Stimulated activated CD4-positive, alpha-beta T cell treated with anti-CD3 and anti-CD28 coated beads, Interleukin-4, amount 100 ng/mL, for 4 hours (primary cell): ENCODE measurements at places on chromosomes 12 and 14.

- DNase-seq, result no peak
These were observed 11.3 kb downstream of the TSFM start for GRCh38 chr12:57793920-57794319.

- no peak for DNase-seq
These were observed 62.5 kb upstream of the PTPRR start for GRCh38 chr12:70982991-70983390.

DNA sequence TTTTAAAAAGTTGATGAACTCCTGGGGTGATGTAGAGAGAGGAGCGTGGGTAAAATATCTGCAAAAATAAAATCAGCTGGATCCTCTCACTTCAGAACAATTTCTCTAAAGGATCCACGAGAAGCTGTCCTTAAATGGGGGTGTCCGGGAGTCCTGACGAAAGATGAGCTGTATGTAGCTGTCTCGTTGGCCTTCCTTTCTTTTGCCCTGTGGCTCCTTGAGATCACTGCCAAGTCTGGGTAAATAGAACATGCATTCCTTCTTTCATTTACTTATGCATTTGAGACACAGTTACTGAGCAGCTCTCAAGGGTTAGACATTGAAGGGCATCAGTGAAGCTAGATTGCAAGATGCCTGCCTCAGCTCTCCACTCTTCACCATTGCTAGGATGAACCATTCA is 35.2 kb upstream of the TXNRD1 start:
- DNase-seq, result no peak

DNA sequence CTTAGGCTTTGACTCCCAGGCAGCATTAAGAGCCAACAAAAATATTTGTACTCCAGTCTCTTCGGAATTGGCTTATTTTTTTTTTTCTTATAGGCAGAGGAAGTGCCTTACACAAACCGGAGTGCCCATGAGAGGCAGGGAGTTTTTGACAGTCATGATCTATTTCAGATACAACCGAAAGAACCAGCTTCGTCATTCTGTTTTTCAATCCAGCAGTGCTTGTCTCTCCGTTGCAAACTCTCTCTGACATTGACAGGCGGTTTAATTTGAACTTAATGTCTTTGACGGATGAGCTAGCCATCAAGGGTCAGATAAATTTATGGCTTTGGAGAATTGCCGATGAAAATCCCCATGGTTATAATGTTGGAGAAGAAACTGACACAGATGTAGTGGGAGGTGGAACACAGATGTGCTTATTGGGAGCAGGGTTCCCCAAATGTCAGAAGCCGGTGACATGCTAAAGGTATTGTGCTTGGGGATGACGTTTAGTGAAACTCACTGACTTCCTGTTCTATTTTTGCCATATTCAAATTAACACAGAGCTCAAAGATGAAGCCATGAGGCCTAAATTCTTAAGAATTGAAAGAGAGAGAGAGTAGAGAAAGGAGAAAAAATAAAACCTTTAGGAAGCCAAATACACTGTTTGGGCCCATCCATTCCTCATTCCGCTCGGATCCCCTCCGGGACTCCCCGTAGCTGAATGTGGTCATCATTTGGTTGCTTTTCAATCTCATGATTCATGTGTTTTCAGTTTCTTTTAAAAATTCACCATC is 59.7 kb downstream of the PLXNC1 start:
- DNase-seq, result peak; percentile 29

- DNase-seq, result no peak
These were observed 86.6 kb upstream of the FRMD6 start for GRCh38 chr14:51564986-51565604.

- no peak for DNase-seq
These were observed 69.6 kb downstream of the ITPK1 start for GRCh38 chr14:93045965-93046704.

- DNase-seq, result no peak
These were observed 47.9 kb upstream of the KCNC2 start for GRCh38 chr12:75257510-75257909.

DNA sequence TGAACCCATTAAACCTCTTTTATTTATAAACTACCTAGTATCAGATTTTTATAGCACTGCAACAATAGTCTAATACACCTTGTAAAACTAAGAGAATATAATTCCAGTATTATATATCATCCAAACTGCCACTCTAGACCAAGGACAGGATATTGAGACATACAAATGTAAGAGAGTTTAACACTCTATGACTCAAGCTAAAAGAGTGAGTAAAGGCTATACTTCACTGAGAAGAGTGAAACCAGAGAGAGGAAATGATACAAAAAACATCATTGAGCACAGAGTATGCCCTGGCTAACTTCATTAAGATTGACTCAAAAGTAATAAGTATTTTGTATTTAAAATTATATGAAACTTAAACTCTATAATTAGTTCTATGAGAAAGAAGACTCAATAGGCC is 1951.9 kb upstream of the SEL1L start:
- DNase-seq, result no peak

- no peak for DNase-seq
These were observed 247.3 kb upstream of the FKBP4 start for GRCh38 chr12:2547273-2548044.

DNA sequence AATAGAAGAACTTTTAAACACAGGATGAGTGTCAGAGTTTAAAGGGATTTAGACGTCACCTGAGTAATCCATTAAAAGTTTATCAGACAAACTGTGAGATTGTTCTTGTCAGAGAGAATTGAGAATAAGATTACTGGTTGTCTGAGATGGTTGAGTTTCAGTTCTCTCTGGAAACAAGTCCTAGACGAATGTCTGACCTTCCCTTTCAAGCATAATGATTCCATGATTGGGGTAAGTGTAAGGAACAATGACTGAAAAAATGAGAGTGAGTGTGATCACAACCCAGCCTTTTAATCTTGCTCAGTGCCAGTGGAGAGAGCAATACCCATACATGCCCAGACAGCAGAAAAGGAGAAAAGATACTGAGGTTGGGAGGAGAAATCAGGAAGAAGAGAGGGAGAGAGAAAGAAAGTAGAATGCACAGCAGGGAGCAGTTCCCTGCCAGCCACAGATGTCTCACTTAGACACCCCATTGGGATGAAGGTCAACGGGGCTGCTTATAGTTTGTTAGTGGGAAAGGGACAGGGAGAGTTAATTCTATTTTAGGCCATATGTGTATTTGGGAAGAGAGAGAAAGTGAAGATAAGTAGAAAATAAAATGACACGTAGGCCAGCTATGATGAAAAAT is 4.3 kb downstream of the GRIP1 start:
- DNase-seq, result no peak

GRCh38 chr12:2052826-2053678 is at the start of gene CACNA1C:
Gene CACNA1C (plus strand): TSS chr12:2052987. CDS start chr12:2053563, 576 bp downstream.
- peak; percentile 26 for DNase-seq

- DNase-seq, result no peak
These were observed 109.2 kb downstream of the KIF26A start for GRCh38 chr14:104247336-104248202.

DNA sequence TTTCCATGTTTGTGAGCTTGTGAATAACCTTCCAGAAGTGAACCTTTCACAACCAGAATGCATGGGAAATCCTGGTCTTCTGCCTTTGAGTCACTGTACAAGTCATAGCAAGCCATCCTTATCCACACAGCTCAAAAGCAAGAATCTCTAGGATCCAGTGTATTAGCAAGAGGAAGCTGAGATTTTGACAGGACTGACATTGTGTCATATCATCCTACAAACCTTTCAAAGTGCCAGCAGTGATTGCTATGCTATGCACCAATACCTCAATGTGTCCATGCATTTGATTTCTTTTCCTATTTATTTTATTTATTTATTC is 13.5 kb upstream of the NRDE2 start:
- no peak for DNase-seq

- no peak for DNase-seq
These were observed 100.1 kb downstream of the SCARB1 start for GRCh38 chr12:124763594-124763979.

- peak; percentile 43 for DNase-seq
These were observed 54.5 kb downstream of the VCPKMT start for GRCh38 chr14:50061664-50062437.

GRCh38 chr14:91352728-91353692 is 64.6 kb downstream of the CCDC88C start:
- DNase-seq, result no peak

DNA sequence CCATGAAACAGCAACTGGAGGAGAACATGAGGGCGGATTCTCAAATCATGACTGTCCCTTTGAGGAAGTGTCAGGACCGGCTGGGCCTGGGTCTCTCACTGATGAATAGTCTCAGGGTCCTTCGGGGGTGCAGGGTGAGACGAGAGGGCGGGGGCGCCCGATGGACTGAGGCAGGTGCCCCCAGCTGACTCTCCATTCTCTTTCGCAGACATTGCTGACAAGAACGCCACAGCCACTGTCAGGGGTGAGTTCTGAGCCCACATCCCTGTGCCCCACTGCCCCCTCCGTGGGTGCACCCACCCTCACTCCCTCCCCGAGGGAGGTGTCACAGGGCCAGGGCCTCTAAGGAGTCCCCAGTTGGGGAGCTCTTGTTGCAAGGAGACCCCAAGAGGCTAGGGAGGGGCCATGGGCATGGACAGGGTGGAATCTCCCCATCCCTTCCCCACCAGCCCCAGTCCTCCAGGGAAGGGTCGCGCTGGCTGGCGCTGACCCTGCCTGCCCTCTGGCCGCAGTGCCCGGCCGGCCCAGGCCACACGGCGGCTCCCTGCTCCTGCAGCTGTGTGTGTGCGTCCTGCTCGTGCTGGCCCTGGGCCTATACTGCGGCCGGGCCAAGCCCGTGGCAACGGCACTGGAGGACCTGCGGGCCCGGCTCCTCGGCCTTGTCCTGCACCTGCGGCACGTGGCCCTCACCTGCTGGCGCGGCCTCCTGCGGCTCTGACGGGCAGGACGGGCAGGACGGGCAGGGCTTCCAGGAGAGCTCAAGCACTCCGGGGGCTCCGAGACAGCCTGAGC is 8.7 kb downstream of the C14orf180 start:
- no peak for DNase-seq

- DNase-seq, result no peak
These were observed 157.4 kb downstream of the STXBP6 start for GRCh38 chr14:24892497-24893051.

- no peak for DNase-seq
These were observed 59.6 kb downstream of the TSPAN9 start for GRCh38 chr12:3136641-3137267.

GRCh38 chr12:130220706-130221100 is 58.4 kb downstream of the FZD10 start:
- no peak for DNase-seq

GRCh38 chr12:76020281-76020680 is 11.3 kb downstream of the PHLDA1 start:
- DNase-seq, result peak; percentile 59

GRCh38 chr12:77697126-77697525 is 133.6 kb upstream of the NAV3 start:
- no peak for DNase-seq

GRCh38 chr14:72186523-72186922 is 254.3 kb downstream of the RGS6 start:
- no peak for DNase-seq

DNA sequence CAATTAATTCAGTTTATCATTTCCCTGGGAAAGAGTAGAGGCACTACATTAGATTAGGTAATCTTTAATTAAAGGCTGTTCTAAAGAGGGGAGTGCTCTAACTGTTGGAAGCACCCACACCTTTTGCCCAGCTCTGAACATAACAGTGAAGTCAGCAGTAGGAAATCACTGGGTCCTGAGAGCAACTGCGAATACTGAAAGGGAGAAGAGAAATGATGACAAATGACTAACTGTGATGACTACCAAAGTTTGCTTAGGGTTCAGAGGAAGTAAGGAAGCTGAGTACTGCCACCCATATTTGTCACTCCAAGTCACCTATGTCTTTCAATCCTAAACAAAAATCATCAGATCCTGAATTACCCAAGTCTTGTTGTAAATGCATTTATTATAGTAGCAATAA is 140.6 kb downstream of the EPS8 start:
- no peak for DNase-seq

- DNase-seq, result peak; percentile 61
These were observed 685 bp upstream of the MYL6B start for GRCh38 chr12:56151672-56152131.

- DNase-seq, result no peak
These were observed 5.3 kb upstream of the TSPAN8 start for GRCh38 chr12:71162832-71163763.

DNA sequence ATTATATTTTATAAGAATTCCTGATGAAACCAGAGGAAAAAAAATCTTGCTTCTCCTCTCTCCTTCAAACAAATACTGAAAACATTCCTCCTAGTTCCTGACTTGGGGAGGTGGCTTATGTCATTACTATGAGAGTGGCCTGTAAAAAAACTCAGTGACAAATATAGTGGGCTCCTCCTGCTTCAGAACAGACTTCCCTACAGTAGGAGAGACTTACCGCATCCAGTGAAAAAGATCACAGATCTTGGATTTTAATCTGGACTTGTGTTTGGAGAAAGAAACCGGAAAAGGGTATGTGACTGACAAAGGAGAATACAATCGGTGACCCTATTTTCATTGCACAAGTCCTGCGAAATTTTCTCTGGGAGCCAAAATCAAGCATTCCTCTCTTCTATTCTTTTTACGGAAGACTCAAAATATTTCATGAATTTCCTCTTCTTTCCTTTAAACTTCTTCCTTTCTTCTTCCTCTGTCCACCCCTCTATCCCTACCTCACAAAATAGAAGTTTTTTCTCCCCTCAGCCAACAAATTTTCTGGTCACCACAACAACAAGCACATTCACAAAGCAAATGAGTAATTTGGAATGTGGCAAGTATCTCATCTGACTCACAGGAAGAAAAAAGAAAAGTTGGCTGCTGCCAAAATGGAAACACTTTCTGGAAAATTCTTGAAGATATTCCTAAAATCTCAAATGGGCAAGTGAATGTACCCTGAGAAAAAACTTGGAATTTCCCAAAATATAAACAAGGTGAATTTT is 185.1 kb upstream of the CDKN3 start:
- no peak for DNase-seq

GRCh38 chr12:38547586-38547985 is 231.0 kb downstream of the ALG10B start:
- no peak for DNase-seq

GRCh38 chr12:54126029-54126695 is 62.6 kb downstream of the SMUG1 start:
- no peak for DNase-seq

- DNase-seq, result no peak
These were observed 19.4 kb upstream of the P2RX4 start for GRCh38 chr12:121190523-121191031.

GRCh38 chr12:29242921-29243431 is 93.9 kb downstream of the FAR2 start:
- DNase-seq, result no peak

DNA sequence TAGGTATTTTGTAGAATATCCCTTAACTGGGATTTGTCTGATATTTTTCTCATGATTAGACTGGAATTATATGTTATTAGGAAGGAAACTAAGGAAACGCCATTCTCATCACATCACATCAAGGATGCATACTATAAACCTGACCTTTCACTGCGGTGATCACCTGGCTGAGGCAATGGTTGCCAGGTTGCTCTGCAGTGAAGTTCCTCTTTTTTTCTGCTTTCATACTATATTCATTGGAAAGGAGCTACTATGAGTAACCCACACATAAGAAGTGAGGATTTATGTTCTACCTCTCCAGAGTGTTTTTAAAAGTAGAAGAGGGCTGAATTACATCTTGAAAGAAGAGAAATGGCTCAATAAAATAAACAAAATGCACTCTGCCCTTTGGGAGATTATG is 31.0 kb upstream of the GRIP1 start:
- DNase-seq, result no peak

- peak; percentile 49 for DNase-seq
These were observed 28.2 kb upstream of the LRP1-AS start for GRCh38 chr12:57175428-57176138.

GRCh38 chr14:68944162-68944561 is 34.9 kb downstream of the ACTN1 start:
- DNase-seq, result no peak
